GM03348 (cell line): ENCODE measurements at places on chromosomes 4 and X.

DNA sequence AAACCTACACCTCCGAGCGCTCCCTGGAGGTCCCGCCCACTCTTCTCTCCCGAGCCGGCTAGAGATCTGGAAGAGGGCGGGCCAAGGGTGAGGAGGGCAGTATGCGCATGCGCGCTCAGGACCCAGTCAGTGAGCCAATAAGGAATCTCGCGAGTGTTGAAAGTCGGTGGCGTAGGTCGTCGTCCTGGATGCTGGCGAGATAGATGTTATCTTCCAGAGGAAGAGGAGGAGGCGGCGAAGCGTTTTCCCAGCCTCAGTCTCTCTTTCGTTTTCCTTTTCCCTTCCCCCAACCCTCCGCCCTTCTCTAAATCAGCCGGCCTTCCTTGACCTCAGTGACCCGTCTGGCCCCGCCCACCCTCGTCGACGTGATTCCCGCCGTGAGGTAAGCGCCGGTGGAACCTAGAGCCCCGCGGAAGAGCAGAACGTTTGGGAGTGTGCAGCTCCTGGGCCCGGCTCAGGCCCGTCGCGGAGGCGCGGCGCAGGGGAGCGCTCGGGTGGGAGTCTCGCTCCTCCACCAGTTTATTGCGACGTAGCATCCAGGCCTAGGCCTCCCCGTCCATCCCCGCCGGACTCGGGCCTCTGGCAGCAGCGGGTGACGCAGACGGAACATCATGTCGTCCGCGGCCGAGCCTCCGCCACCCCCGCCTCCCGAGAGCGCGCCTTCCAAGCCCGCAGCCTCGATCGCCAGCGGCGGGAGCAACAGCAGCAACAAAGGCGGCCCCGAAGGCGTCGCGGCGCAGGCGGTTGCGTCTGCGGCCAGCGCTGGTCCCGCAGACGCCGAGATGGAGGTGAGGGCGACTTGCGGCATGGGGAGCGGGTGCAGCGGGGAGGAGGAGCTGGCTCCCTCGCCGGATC, at the start of gene SMARCA5:
Gene SMARCA5 (plus strand): TSS at position 389 of the 855 bp plus-strand sequence. CDS start 223 bp downstream, at position 612.
- peak; percentile 98 for DNase-seq

DNA sequence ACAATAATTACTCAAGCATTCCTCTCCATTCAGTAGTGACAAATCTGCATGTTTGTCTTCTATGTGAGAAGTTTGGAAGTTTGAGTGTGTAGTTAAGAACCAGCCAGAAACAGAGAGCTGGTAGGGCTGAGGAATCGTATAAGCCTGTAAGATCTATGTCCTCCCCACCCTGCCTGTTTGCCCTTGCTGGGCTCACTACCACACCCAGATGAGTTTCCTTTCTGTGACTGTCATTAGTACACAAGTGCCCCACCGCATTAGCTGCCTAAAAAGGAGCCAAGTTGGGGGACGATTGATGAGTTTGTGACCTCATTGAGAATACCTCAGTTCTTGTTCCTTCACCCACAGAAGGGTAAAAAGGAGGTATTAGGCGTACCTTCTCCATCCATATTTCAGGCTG, 28.3 kb downstream of the DOCK11 start:
- DNase-seq, result no peak

GRCh38 chrX:96407501-96407900, 277.1 kb upstream of the DIAPH2 start:
- DNase-seq, result peak; percentile 64

- no peak for DNase-seq
These were observed 1.4 kb upstream of the TEC start for GRCh38 chr4:48270951-48271473.

- DNase-seq, result no peak
These were observed 6.1 kb downstream of the APLN start for GRCh38 chrX:129648514-129649267.
